ENCODE measurements at places on chromosomes 7 and 10.
A peak's percentile ranks its signal among the peaks of the same experiment; 100 is the strongest.

DNA sequence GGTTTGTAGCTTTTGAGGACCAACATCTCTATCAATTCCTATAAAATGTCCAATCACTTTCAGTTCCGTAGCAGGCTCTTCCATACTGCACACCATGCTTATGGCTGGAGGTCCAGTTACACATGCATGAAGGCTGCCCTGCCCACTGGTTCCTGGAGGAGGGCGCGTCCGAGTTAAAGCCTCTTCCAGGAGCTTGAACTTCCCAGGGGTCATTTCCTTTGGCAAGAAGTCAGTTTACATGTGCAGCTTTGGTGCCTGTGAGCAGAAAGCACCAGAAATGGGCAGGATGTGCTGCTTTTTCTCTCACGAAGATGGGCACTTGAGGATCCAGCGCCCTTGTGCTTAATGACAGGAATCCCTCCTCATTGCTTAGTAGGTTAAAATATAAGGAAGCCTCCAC lies 17.6 kb upstream of the PHYH start:
- DNase-seq = no peak

DNA sequence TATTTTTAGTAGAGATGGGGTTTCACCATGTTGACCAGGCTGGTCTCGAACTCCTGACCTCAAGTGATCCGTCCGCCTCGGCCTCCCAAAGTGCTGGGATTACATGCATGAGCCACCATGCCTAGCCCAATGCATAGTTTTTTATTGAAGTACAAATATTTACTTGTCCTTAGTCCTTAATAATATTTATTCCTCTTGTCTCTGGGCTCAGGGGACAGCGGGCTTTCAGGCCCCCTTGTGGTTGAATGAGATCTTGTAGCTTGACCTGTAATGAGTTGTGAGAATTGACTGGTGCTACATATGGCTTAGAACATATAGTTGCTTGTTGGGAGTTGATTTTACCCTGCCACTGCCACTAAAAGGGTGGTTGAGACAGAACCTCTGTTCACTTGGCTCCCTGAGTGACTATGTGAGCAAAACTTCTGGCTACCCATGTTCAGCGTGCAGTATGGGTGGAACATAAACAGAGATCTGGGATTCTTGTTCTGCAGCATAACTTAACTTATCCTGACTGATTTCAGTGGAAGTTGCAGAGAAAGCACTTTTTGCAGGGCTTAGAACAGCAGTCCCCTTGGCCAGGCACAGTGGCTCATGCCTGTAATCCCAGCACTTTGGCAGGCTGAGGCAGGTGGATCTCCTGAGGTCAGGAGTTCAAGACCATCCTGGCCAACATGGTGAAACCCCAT lies 14.9 kb downstream of the CCL26 start:
- peak; percentile 35 for DNase-seq

GRCh38 chr7:34217972-34218371 lies 312.6 kb downstream of the BMPER start:
- DNase-seq = no peak

DNA sequence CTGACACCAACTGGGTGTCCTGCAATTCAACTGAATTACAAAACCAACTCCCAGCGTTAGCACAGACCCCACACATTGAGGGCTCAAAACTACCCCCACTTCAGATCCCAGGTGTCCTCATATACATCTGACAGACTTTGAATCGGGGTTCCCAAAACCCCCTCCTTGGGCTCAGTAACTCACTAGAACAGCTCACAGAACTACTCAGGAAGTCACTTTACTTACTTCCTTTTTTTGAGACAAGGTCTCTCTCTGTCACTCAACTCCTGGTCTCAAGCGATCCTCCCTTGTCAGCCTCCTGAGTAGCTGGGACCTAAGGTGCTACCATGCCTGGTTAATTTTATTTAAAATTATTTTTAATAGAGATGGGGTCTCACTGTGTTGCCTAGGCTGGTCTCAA lies 456.0 kb downstream of the SDK1 start:
- no peak for DNase-seq

DNA sequence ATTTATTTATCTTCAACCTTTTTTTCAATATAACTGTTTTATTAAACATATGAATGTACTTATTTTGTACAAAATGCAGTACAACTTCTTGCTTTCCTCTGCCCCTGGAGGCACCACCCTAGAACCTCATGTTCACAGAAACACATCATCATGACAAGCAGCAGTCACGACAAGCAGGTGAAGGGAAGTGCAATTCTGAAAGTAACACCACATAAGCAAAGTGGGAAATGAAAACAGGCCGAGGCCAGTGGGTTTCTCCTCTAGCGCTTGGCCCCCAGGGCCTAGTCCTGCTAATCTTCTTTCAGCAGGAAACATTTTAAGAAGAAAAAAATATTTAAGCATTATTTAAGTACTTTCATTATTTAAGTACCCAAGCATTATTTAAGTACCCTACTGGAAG lies 598.1 kb downstream of the SH2D4B start:
- DNase-seq = no peak
